Foreskin keratinocyte (primary cell): ENCODE measurements at places on chromosomes 2 and 18. TPM values are rescaled to one million over a fixed set of nuclear protein-coding genes. Genes with fewer than 3 reads are reported as not detected.

DNA sequence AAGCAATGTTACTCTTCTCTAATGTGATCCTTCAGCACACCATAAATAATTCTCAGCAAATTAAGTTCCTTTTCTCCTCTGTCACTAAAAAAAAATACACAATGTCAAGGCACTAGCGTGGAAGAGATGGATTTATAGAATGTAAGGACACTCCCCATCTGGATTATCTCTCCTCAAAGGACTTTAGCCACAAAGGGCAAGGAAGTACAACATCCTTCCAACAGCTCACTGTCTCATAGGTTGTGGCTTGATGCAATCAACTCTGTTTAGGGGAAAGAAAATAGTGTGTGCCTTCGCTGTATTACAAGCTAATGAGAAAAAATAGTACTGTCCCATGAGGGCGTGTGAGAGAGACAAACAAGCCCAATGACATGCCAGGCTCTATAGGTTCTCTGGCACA, 129.1 kb upstream of the DNMT3A start:
- no peak for DNase-seq

DNA sequence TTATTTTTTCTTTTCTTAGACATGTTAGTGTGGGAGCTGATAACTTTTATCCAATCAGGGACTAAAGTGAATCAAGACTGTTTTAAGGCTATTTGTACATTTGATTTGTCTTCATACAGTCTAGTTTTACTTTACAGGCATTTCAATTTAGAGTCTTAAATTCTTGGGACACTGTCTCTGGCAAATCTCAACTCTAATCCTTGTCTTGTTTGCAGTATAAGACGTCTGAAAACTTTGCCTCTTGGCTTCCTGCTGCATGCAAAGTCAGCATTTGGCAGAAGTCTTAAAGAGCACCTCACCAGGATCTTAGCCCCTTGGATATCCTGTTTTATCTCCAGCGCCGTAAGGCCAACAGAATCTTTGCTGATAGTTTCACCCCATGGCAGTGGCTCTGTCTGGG, 30.3 kb downstream of the SPOPL start:
- DNase-seq = peak; percentile 19

DNA sequence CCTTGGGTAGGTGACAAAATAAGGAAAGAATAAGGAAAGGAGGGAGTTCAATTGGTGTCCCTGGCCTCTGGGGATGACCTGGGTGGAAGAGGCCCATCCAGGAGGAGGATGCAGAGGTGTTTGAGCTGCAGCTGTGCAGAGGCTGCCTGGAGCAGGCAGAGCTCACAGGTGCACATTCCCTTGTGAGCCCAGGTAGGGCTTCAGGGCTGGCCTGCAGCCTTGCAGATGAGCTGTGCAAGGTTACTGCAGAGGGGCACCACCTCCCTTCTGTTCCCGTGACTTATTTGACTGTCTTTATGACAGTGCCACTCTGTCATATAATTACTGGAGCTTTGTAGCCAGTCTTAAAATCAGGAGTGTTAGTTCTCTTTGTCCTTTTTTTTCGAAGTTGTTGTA, 263.2 kb upstream of the HS6ST1 start:
- no peak for DNase-seq

- no peak for DNase-seq
Measured at GRCh38 chr18:48300463-48300961, 108.7 kb downstream of the ZBTB7C start.

GRCh38 chr2:10369269-10370255, 66.9 kb downstream of the HPCAL1 start:
- no peak for DNase-seq

DNA sequence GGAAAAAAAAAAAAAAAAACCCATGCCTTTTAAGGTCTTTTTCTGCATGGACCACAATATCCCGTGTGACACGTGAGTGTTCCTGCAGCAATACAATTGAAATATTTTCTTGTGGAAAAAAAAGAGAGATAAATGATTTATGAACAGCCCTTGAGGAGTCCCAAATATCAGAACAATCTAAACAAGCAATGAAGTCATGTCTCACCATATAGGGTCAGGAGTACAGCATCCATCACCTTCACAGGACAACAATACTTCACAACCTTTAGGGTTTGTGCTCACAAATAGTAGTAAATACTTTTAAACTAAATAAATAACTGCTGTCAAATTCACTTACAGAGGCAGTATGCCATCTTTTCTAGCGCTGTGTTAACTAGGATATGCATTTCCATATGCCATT, 87.9 kb downstream of the ZEB2 start:
- no peak for DNase-seq

DNA sequence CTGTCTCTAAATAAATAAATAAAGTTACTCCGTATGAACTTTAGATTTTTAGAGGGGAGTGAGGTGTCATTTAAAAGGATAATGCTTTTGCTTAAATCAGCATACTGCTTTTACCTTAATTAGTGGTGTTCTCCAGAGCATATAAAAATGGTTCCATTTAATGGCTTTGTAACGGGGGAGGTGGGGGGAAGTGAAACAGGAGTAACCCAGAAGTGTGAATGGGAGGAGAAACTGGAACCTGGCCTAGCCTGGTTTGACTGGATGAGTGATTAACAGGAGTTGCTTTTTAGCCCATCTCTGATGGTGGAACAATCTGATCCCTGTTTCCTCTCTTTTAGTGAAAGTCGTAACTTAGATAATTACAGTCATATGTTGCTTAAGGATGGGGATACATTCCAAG, 1.6 kb downstream of the CNDP2 start:
- no peak for DNase-seq

- DNase-seq = no peak
Measured at GRCh38 chr2:231674587-231675338, 33.6 kb upstream of the PTMA start.

- no peak for DNase-seq
Measured at GRCh38 chr18:36378205-36378604, 80.7 kb downstream of the FHOD3 start.

DNA sequence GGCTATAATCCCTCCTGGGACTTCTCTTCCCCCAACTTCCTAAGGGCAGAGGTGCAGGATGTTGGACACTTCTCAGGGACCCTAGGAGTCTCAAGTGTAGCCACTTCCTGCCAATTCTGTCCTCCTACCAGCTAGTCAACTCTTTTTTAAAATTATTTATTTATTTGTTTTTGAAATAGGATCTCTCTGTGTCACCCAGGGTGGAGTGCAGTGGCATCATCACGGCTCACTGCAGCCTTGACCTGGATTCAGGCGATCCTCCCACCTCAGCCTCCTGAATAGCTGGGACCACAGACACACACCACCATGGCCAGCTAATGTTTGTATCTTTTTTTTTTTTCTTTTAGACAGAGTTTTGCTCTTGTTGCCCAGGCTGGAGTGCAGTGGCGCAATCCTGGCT, 11.5 kb downstream of the SFTPB start:
- DNase-seq = no peak

GRCh38 chr2:72984172-72984671, 66.9 kb downstream of the EMX1 start:
- no peak for DNase-seq

DNA sequence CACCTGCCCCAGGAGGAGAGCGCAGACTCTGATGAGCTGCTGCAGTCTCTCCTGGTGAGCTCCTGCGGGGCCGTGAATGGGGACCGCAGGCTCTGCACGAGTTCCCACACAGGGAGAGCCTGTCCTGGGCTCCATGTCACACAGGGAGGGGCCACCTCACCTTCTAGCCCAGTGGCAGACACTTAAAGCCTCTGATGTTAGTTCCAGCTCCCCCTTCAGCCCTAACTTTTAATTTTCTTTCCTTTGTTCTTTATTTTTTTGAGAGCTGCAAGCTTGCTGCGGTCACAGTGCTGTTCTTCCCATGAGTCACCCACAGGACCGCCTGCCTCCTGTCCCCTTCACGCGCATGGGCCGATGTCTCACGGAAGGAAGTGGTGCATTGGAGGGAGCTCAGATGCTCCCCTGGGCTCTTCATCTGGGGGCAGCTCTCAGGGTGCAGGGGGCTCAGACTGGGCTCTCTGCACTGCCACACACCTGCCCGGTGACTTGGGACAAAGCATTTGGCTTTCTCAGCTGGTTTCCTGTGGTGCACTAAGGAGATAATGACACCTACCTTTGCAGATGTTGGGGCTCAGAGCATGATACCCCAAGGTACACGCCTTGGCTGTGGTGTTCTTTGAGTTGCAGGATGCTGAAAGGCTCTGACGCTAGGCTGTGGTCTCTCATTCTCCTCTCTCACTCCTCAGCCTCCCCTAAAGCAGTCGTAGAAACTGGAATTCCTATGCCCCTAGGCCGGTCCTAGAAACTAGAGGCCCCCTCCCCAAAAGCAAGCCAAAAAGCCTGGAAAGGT, 37.2 kb upstream of the PXDN start:
- DNase-seq = no peak

DNA sequence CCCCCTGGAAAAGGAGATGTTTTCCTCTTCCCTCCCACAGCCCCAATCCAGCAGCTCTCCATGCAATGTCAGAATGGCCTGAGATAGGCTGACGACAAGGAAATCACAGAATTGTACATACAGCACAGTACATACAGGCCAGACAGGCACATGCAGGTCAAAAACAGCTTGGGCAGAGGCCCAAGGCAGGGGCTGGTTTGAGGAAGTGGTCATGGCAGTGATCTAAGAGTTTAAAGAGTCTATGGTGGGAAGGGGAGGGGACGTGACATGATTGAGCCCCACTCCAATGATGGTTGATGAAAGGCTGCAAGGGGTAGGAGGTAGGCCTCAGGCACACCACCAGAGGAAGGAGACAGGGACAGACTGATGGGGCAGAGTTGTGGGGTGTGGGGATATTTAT, 4.3 kb downstream of the DCTN1 start:
- DNase-seq = no peak

- no peak for DNase-seq
Measured at GRCh38 chr2:30421026-30421603, 25.9 kb upstream of the LCLAT1 start.

- DNase-seq = no peak
Measured at GRCh38 chr2:25304826-25305596, 36.7 kb downstream of the DNMT3A start.

DNA sequence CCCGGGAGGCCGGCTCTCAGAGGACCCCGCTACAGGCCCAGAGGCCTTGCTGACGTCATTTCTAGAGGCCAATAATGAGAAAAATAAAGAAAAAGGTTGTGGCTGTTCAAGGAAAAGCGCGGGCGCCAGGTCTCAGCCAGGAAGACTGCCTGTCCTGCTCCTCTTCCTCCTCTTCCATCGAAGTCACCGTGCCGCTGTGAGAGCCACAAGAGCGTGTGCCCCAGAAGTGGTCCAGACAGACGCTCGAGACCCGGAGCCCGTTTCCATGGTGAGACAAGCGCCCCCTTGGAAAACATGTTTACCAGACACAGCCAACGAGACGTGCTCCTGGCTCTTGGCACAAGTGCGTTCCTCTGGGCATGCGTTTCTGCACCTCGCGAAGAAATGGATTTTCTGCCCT, 210.5 kb downstream of the HDAC4 start:
- no peak for DNase-seq

DNA sequence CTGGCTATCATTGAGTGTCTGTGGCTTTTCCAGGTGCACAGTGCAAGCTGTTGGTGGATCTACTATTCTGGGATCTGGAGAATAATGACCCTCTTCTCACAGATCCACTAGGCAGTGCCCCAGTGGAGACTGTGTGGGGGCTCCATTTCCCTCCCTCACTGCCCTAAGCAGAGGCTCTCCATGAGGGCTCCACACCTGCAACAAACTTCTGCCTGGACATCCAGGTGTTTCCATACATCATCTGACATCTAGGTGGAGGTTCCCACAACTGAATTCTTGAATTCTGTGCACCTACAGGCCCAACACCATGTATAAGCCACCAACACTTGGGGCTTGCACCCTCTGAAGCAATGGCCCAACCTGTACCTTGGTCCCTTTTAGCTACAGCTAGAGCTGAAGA, 775.4 kb upstream of the CDH2 start:
- no peak for DNase-seq

DNA sequence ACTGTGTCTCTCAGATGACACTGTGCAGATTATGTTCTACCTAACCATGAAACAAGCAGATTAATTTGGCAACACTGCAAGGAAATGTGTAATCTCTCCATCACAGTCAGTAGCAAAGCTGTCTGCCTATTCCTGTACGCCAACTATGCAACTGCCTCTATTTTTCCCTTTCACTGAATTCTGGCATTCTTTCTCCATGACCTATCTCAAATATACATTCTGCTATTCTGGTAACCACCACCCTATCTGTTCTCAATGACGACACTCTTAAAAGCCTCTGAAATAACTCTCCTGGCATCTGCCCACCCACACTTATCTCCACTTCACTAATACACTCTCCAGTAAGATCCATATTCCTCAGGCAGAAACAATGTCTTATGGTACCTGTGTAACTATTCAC, 78.7 kb downstream of the ABCA12 start:
- no peak for DNase-seq

- DNase-seq = no peak
Measured at GRCh38 chr2:239355139-239355538, 45.7 kb downstream of the HDAC4 start.

DNA sequence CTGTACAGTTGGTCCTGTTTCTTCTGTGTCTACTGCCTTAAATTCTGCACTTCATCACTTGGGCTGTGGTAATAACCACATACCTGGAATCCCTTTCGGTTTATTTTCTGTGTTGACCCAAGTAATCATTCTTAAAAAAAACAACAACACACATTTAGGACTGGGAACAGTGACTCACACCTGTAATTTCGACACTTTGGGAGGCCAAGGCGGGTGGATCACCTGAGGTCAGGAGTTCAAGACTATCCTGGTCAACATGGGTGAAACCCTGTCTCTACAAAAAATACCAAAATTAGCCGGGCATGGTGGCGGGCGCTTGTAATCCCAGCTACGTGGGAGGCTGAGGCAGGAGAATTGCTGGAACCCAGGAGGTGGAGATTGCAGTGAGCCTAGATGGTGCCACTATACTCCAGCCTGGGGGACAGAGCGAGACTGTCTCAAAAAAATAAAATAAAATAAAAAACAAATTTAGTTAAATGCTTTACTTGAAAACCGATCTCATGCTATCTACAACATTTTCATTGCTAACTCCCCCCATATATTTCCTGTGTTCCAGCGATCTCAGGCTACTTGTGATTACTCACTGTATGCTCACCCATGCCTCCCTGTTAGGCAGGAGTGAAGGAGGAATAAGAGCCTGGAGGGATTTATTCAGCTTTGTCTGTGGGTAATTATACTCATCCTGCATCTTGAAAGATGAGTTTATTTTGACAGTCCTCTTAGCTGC, 18.2 kb downstream of the ACSL3 start:
- peak; percentile 84 for DNase-seq

- no peak for DNase-seq
Measured at GRCh38 chr2:29480426-29480825, 365.2 kb downstream of the CLIP4 start.

The GRHL1 gene
- 0.92 and 1.2 TPM in 2 replicates for total RNA-seq

The AP1S3 gene
- total RNA-seq = 19.2 and 30.9 TPM in 2 replicates

The CHRNA1 gene
- total RNA-seq = not detected in 2 replicates

The GAD1 gene
- 0.61 and 1.4 TPM in 2 replicates for total RNA-seq

The MSTN gene
- total RNA-seq = not detected in 2 replicates

The HAAO gene
- total RNA-seq = 0.48 and 0.56 TPM in 2 replicates

The FOXI3 gene
- total RNA-seq = 0.04 TPM in 1 of 2 replicates, not detected in the other

The CACNB4 gene
- total RNA-seq = 0.07 and 0.11 TPM in 2 replicates

The IL36A gene
- total RNA-seq = not detected in 2 replicates

The RGPD5 gene
- 7.4 and 13.9 TPM in 2 replicates for total RNA-seq

The TEKT4 gene
- total RNA-seq = not detected in 2 replicates

The RFX8 gene
- 0.18 TPM in 1 of 2 replicates, not detected in the other for total RNA-seq

The GLB1L gene
- total RNA-seq = 5.0 and 6.8 TPM in 2 replicates
